ENCODE measurements at places on chromosomes 6 and 20.

DNA sequence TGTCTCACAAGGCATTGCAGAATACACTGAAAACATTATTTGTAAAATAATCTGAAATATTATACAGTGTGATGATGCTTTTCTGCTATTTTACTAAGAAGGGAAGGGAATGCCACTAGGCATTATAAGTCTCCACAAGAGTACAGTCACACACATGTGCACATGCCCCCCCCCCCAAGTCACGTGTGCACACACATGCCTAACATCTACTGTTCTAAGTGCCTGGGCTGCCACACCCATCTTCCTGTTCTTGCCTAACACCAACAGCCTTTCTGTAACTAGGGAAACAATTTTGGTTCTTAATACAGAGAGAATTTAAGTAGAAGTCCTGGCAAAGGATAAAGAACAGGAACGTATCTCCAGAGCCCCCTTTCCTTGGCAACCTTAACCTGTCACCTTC lies 58.2 kb upstream of the BCLAF1 start:
- DNase-seq = no peak

- DNase-seq = peak; percentile 34
Measured at GRCh38 chr6:34284563-34285447, 36.0 kb upstream of the SMIM29 start.

- DNase-seq = no peak
Measured at GRCh38 chr20:32894711-32895355, 36.1 kb downstream of the EFCAB8 start.

DNA sequence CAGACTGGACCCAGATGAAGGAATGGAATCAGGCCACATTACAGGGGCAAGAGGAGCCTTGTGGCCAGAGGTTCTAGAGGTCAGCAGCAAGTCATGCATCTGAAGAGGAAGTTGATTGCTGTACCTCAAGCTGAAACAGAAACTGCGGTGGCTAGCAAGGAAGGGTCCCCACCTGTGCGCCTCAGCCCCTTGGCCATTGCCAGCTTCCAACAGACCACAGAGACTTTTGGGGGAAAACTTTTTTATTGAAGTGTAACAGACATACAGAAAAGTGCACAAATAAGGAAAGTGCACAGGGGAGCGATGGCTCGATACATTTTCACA lies 26.8 kb upstream of the SLC9A8 start:
- no peak for DNase-seq

DNA sequence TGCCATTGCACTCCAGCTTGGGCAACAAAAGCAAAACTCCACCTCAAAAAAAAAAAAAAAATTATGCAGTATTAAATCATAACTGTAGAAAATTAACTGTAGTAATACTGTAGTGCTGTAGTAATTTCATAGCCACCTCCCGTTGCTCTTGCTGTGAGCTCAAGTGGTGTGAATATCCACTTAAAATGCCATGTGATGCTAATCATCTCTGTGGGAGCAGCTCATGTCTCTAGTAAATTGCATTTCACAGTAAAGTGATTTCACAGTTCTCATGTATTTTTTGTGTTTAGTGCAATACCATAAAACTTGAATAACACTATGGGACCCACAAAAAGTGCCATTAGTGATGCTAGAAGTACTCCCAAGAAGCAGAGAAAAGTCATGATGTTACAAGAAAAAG lies 14.4 kb upstream of the FAM217A start:
- no peak for DNase-seq

DNA sequence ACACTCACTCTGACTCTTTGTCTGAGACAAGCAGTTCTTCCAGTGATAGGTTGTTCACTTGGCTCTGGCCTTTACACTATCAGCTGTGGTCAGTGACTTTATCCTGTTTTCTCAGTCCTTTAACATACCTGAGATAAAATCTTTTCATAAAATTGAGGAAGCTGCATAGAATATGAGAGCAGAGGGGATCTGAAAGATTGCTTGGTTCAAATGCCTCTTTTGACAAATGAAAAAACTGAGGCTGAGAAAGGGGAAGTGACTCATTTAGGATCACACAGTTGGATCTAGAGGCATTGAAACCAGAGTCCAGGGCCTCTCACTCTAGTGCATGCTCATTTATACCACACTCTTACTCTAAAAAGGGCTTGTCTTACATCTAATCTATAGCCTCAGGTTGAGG lies 277.0 kb upstream of the TBX18 start:
- DNase-seq = no peak
